Smooth muscle cell of the brain vasculature (primary cell): ENCODE measurements at places on chromosomes 3 and 15.
A peak's percentile ranks its signal among the peaks of the same experiment; 100 is the strongest.

DNA sequence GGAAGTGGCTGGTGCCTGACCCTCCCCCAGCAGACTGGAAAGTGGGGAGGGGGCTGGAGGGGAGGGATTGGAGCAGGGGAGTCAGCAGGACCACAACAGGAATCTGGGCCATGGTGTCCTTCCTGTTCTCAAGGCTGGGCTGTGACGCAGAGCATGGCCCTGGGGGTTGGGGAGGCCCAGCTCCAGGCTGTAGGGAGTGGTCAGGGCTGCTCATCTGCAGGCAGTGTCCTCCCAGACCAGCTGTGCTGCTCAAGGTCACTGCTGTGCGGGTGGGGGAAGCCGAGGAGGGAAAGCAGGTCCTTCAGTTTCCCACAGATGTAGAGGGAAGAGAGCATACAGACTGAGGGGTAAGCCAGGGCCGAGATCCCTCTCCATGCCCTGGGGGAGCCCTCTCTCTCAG, 40.7 kb downstream of the CYP11A1 start:
- no peak for DNase-seq

DNA sequence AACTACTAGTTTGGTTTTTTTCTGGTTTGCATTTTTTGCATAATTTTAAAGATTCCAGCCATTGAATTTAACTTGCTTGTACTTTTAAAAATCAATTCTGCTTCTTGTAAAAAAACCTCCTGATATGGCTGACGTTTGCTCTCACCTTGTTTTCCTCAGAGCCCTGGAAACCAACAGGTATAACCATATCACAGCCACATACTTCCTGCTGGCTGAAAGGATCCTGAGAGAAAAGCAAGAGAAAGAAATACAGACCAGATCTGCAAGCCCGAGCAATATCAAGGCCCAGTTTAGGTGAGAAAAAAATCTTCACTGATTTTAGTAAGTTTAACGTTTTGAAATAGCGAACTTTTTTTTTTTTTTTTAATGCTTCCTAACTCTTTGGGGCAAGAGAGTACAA, 56.8 kb downstream of the SNRK start:
- no peak for DNase-seq

GRCh38 chr15:55942332-55942731, 51.1 kb downstream of the NEDD4 start:
- no peak for DNase-seq

- peak; percentile 65 for DNase-seq
Measured at GRCh38 chr3:142028243-142028777, 121.0 kb downstream of the TFDP2 start.

- no peak for DNase-seq
Measured at GRCh38 chr3:101813817-101814440, 34.9 kb downstream of the NXPE3 start.

GRCh38 chr3:190485830-190486532, 27.9 kb upstream of the IL1RAP start:
- DNase-seq = no peak
